ENCODE measurements at places on chromosomes 11 and 22.

- no peak for DNase-seq
Observed at GRCh38 chr22:28560046-28560742, 119.4 kb downstream of the TTC28 start.

DNA sequence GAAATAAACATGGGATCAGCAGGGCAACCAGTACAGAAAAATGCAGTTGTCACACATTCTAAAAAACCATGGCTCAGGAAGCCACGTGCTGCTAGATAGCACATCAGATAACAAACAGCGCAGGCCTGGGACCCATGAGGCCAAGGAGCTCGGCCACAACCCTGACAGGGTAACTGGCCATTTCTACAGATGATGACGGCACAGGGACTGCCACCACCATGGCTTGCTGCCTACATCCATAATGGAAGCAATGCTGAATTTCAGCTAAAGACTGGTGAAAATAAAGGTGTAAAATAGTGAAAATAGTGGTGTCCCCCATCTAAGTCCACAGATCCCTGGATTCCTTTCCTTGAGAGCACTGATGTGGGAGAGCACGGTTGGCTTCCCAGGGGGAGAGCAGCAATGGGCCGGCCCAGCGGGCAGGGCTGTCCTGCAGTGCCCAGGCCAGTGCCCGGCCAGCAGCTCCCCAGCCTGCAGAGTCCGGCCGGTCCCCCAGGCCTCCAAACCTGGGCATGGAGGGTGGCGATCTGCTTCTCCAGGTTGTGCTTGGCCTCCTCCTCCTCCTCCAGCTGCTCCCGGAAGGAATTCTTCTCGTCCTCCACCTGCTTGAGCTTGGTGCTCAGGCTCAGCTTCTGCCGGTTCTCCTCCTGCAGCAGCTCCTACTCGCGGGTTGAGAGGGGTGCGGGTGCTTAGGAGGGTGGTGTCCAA, 40.0 kb downstream of the APOL1 start:
- no peak for DNase-seq

DNA sequence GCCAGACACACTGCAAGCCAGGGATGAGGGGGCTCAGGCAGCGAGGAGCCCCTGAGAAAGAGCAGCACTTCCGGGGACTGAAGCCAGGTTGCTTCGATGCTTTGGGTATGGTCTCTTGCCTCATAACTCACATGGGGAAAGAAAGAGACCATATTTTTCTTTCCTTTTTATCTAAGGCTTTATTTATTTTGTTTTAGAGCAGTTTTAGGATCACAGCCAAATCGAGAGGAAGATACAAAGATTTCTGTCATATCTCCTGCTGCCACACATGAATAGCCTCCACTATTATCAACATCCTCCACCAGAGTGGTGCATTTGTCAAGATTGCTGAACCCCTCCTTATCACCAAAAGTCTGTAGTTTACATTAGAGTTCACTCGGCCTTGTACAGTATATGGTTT, 24.3 kb upstream of the ADSL start:
- DNase-seq = no peak

DNA sequence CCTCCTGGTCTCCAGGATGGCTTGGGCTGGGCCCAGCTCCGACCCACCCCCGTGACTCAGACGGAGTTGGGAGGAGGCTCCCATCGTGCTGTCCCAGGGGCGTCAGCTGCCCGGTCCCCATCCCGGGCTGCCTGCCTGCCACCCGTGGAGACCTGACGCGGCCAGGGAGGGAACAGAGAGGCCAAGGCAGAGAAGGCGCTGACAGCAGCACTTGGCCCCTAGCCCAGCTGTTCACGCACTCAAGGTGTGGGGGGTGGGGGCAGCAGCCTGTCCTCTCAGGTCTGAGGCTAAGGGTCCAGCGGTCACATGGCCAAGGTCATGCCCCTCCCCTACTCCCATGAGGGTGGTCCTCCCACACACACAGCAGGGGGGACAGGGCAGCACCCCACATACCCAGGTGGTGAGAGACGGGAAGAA, 48.6 kb downstream of the ELFN2 start:
- DNase-seq = no peak

DNA sequence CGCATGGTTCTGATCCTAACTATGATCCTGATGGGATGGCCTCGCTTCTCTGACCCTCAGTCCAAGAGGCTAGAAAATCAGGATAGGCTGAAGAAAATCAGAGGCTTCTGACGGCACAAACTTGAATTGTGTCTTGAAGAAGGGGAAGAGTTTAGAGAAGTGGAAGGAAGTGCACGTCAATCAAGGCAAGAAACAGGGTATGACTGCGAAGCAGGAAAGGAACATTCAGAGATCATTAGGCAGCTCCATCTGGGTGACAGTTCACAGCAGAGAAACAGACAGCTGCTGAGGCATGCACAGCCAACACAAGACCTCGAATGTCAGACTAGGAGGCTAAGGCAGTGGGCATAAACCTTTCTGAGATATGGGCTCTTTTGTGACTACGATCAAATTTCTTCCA, 29.3 kb downstream of the CLPB start:
- no peak for DNase-seq

All from right renal cortex interstitium (tissue), 3 donors.